CD4-positive, alpha-beta T cell treated with Interleukin-21 for 1 hour (primary cell): ENCODE measurements at places on chromosomes 6 and 20.
A peak's percentile ranks its signal among the peaks of the same experiment; 100 is the strongest.

GRCh38 chr20:17810062-17810631, 110.4 kb downstream of the BANF2 start:
- no peak for DNase-seq

- peak; percentile 64 for DNase-seq
These were observed 109.6 kb upstream of the TRAF3IP2 start for GRCh38 chr6:111715321-111715720.

GRCh38 chr6:157150076-157150475, 173.2 kb downstream of the TMEM242 start:
- DNase-seq: no peak

DNA sequence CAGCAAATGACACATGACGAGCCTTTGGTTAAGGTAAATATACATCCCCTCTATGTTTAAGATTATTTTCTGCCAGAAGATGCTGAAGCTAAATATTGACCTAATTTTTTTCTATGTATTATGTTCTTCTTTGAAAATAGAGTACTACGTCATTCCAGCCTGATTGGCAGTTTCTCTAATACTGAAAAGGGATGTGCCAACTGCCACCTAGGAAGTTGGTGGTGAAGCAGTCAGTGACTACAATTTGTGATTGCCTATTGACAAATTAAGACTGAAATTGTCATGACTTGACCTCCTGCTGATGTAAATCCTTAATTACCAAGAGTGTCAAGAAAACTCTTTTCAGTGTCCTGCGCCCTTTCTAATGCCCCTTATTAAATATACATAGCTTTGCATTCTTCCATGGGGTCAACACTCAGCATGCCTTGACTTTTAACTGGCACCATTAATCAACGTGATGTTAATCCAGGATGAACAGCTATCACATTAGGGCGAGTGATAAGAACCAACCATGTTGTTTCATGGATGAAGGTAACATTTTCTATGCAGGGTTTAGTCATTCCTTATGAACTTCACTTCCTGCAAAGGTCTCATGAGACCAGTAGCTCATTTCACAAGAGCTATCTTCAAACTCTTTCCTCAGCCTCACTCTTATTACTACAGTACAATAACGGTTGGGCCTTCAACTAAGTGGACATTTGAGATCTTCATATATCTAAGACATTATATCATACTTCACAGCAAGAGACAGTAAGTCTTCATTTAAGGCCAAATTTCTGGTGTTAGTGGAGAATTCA, 22.5 kb upstream of the SGK1 start:
- DNase-seq: no peak

- peak; percentile 54 for DNase-seq
These were observed 117.0 kb downstream of the ERMARD start for GRCh38 chr6:169868458-169868857.

GRCh38 chr6:130019326-130020072, 1.1 kb downstream of the L3MBTL3 start:
- DNase-seq: peak; percentile 40

DNA sequence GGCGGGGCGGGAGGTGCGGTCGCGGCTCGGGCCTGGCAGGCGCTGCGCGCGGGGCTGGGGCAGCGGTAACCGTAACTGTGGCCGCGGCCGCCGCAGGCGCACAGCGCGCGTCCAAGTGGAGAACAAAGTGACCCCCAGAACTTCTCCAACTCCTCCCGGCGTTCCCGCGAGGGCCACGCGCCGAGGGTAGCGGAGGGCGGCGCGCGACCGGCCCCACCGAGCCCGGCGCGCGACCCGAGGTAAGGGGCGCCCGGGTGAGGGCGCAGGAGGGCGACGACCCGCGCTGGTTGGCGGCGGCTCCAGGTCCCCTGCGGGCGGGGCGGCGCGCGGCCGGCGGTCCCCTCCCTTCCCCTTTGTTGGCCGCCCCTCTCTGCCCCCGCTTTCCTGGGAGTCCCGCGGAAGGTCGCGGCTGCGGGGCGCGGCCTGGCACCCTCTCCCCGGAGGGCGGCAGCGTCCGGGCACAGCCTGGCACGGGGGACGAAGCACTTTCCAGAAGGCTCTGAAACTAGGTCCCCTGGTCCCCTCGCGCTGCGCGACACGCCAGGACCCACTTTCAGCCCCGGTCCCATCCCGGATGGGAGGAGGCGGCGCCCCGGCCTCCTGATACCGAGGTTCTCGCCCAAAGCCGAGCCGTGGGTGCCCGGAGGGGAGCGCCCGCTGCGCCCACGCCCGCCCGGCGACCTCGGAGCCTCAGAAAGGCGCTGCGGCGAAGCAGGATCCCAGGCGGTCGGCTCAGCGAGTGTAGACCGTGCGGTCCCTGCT, at the start of gene TIAM2:
TSS of gene TIAM2 (plus strand) at position 62 of the 762 bp plus-strand sequence. CDS start 133,909 bp downstream, outside the sequence.
- no peak for DNase-seq

- no peak for DNase-seq
These were observed 3.6 kb upstream of the SLC17A4 start for GRCh38 chr6:25750906-25751305.

DNA sequence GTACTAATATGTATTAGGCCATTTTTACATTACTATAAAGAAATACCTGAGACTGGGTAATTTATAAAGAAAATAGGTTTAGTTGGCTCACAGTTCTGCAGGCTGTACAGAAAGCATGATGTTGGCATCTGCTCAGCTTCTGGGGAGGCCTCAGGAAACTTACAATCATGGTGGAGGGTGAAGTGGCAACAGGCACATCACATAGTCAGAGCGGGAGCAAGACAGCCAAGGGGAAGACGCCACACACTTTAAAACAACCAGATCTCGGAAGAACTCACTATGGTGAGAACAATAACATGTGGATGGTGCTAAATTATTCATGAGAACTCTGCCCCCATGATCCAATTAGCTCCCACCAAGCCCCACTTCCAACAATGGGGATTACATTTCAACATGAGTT, 41.3 kb upstream of the CEP162 start:
- no peak for DNase-seq

- no peak for DNase-seq
These were observed 102.1 kb upstream of the LAMP5 start for GRCh38 chr20:9412309-9412708.

- no peak for DNase-seq
These were observed 42.6 kb upstream of the APCDD1L start for GRCh38 chr20:58557733-58558342.

GRCh38 chr6:148440877-148441453, 98.3 kb downstream of the SASH1 start:
- DNase-seq: no peak

GRCh38 chr6:144697369-144697760, 412.2 kb downstream of the UTRN start:
- DNase-seq: no peak

DNA sequence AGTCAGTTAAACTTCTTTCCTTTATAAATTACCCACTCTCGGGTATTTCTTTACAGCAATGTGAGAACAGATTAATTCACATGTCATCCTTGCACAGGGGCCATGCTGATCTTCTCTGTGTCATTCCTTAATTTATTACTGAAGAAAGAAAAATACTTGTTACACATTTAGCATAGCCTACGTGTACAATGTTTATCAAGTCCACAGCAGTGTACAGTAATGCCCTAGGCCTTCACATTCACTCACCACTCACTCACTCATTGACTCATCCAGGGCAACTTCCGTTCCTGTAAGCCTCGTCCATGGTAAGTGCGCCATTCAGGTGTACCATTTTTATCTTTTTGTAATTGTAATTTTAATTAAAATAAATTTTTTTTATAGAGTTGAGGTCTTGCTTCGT, 73.6 kb downstream of the RSPH3 start:
- no peak for DNase-seq

- peak; percentile 72 for DNase-seq
These were observed 33.7 kb downstream of the SLC9A8 start for GRCh38 chr20:49846206-49846807.

- no peak for DNase-seq
These were observed 473.5 kb downstream of the UTRN start for GRCh38 chr6:144758602-144759001.

DNA sequence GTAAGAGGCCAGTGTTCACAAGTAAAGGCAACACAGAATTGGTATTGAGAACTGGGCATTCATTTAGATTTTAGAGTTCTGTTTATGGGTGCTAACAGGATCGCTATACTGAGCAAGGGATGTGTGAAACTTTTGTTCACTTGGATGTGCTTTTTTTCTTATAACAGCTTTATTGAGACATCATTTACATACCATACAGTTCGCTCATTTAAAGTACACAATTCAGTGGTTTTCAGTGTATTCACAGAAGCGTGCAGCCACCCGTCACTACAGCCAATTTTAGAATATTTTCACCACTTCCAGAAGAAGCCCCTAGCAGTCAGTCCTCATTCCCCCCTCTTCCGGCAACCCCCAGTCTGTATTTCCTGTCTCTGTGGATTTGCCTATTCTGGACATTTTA, 48.7 kb downstream of the GFRA4 start:
- DNase-seq: no peak

DNA sequence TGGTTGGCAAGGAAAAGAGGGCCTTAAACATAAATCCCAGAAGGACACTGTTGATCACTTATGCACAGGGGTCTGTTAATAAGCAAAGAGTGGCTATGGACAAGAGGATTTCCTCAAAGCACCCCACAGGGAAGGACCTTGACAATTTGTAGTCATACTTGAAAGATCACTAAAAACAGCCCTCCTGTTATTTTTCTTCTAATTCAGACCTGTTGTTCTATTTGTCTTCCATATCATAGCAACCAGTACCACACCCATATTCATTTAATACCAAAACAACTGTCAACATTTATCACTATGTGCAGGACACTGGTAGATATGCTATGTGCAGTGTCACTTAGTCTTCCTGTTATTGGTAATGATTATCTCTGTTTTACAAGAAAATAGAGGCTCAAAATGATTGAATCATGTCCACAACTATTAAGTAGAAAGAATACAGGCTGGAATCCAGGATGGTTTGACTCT, 3.2 kb upstream of the DYNLRB1 start:
- peak; percentile 18 for DNase-seq

GRCh38 chr6:40802481-40802880, 215.3 kb upstream of the LRFN2 start:
- DNase-seq: no peak

DNA sequence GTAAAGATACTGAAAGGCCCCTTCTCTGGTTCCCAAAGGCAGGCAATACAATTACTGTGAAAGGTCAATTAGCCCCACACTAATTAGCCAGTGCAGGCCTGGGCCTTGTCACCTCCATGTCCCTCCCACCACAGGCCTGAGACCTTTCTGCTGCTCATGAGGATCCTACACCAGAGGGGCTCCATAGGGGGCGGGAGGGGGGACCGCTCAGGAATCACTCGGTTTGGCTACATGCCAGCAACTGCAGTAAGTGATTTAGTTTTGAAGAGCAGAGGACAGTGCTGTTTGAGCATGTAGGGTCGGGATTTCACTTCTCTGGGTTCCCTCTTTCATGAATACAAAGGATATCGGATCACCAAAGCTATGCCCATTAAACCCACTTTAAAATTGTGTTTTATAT, 455.6 kb downstream of the PRKN start:
- no peak for DNase-seq

GRCh38 chr6:115796061-115796460, 264.6 kb downstream of the FRK start:
- DNase-seq: no peak

- DNase-seq: no peak
These were observed 10.2 kb downstream of the BNIP5 start for GRCh38 chr6:36326356-36326995.

- no peak for DNase-seq
These were observed 20.2 kb downstream of the HEBP2 start for GRCh38 chr6:138424004-138424904.

DNA sequence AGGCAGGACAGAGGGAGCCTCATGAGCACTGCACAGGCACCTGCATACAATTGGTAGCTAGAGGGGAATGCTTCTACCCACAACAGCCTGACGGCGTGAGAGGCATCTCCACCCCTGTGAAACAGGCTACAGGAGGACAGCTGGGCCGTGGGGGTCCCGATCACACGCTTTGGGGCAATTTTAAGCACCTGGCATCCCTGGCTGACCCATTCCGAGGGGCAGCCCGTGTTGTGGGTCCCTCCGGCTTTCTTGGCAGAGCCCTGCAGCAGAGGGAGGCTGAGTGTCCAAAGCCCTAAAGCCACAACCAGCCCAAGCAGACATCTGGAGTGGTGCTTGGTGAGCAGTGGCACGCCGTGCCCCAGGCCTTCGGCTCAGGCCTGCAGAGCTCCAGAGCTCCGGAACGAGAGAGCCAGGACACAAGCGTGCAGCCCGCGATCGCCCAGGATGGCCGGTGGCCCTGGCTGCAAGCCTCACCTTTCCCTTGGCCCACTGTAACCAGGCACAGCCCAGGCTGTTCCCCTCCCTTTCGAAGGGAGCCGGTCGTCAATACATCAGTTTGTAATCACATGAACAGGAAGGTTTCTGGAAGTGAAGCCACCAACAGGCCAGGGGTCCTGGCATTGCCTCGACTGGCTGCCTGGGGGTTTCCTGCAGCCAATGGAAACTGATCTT, 81.4 kb downstream of the DLL1 start:
- no peak for DNase-seq

- DNase-seq: peak; percentile 5
These were observed 35.2 kb downstream of the PHACTR1 start for GRCh38 chr6:12751694-12752325.

DNA sequence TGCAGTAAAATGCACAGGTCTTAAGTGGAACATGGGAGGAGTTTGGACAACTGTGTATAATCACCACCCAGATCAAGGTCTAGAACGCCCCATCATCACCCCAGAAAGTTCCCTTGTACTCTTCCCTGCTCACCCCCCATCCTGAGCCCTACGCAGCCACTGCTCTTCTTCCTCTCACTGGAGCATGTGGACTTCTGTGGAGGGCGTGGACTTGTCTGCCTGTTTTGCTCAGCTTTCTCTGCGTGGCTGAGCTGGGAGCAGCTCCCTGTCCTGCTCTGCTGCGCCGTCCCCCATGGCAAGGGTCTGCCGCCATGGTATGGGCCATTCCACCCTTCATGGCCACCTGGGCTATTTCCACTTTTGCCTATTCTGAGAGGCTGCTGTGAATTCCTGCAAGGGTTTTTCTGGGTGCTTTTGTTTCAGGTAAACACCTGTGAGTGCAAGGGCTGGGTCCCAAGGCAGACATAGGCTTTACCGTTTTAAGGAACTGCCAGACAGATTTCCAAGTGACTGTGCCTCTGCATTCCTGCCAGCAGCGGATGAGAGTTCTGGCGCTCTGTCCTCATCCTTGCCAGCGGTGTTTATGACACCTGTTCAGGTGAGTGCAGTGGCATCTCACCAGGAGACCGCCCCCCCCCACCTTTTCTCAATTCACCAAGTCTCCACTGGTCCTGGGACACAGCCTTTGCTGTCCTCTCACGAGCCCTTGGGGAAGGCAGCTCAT, 19.7 kb downstream of the PCK1 start:
- DNase-seq: no peak

GRCh38 chr6:115814907-115815306, 245.8 kb downstream of the FRK start:
- no peak for DNase-seq

GRCh38 chr6:96186516-96187195, 170.9 kb downstream of the FUT9 start:
- no peak for DNase-seq

GRCh38 chr6:39430871-39431523, 108.5 kb upstream of the KCNK16 start:
- DNase-seq: no peak

DNA sequence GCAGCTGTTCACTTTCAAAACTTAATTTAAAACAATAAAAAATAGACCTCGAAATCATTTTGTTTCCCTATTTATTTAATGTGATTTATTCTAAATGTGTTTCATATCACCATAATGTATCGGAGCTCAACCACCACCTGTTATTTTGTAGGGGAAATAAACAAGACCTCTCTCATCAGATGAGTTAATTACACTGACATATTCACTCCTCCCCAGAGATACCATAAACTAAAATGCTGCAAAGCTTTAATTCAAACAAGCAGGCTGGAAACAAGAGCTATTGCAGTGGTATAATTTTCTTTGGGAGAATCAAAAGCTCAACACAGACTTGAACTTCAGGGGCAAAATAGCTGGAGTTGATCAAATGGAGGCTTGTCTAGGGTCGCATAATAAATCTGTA, 303.5 kb upstream of the TSHZ2 start:
- DNase-seq: no peak
